Dermis microvascular lymphatic vessel endothelial cell (primary cell): ENCODE measurements at places on chromosomes 1 and 21. TPM values are rescaled to one million over a fixed set of nuclear protein-coding genes. Genes with fewer than 3 reads are reported as not detected.

Gene ATXN7L2
- total RNA-seq: 0.90 and 1.3 TPM in 2 replicates

Gene MSH4
- total RNA-seq: 0.13 TPM in 2 replicates

Gene WDR64
- total RNA-seq: not detected in 2 replicates

- no peak for DNase-seq
Observed at GRCh38 chr1:205777994-205778393, 2.7 kb upstream of the RAB29 start.

GRCh38 chr1:910311-910880 lies 13.3 kb upstream of the SAMD11 start:
- no peak for DNase-seq

- no peak for DNase-seq
Observed at GRCh38 chr1:181930187-181930586, 131.3 kb downstream of the ZNF648 start.

Gene PADI1
- under 0.01 and 0.13 TPM in 2 replicates for total RNA-seq

- no peak for DNase-seq
Observed at GRCh38 chr1:8536515-8536914, 218.6 kb downstream of the SLC45A1 start.

DNA sequence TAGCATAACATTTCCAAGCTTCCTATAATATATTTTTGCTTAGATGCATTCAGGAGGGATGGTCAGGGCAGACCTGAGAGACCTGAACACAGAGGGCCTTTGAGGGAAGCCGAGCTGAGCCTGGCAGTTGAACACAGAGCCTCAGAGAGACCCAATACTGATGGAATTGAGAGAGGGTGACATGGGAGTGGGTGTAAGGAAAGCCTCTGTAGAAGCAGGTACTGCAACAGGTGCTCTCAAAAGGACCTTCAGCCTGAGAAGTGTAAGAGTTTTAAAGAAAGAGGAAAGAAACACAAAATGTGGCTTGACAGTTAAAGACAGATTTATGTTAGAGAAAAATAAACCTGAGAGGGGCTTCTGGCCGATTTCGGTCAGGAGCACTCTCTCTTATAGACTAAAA lies 73.9 kb upstream of the PGBD5 start:
- DNase-seq: no peak
